GM12878 (cell line): ENCODE measurements at places on chromosomes 3 and 15.

DNA sequence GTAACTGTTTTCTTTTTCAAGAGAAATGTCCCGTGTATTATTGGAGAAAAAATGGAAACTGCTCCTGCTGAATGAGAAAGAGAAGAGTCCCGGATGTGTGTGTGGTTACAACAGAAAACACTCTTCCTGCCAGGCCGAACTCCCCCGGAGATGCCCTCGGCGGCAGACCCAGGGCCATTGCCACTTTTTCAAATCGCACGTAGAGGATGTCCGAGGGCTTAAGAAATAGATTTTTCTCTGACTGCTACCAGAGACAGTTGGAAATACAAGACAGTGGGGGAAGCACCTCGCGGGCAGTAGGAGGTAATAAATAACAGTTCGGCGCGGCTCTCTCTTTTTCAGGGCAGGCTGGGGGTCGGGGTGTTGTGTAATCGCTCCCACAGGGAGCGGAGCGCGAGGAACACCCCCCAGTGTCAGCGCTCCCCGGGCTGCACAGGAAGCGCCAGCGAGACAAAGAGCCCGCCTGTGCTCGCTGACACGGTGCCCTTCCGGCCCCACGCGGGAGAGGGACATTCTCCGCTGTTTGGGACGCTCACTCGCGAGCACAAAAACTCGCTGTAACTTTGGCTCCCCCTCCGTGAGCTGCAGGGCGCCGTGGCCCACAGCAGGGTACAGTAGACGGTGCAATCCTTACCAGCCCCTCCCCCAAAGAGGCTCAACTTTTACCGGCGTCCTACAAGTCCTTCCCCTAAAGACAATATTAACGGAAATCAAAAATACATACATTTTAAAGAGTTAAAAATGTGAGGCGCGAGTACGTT lies 1.1 kb downstream of the VGLL4 start:
- peak; percentile 73 for DNase-seq

DNA sequence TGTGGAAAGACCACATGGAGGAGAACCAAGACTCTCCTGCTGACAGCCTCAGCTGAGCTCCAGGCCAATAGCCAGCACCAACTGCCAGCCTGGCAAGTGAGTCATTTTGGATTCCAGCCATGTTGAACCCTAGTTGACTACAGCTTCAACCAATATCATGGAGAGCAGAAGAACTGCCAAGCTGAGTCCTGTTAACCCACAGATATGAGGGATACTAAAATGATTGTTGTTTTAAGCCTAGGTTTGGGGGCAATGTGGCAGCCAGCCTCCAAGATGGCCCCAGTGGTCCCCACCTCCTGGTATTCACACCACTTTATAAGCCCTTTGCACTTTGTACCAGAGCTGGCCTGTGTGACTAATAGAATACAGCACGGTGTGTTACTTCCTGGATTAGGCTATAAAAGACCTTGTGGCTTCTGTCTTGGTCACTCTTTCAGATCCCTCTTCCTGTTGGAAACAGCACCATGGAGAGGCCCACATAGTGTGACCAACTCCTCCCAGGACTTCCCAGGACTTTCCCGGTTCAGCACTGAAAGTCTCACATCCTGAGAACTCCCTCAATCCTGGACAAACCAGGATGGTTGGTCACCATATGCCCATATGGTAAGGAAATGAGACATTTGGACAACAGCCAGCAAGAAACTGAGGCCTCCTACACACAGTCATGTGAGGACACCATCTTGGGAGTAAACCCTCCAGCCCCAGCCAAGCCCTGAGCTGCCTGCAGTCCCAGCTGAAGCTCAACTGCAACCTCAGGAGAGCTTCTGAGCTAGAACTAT lies 32.4 kb upstream of the CDV3 start:
- DNase-seq = peak; percentile 45

DNA sequence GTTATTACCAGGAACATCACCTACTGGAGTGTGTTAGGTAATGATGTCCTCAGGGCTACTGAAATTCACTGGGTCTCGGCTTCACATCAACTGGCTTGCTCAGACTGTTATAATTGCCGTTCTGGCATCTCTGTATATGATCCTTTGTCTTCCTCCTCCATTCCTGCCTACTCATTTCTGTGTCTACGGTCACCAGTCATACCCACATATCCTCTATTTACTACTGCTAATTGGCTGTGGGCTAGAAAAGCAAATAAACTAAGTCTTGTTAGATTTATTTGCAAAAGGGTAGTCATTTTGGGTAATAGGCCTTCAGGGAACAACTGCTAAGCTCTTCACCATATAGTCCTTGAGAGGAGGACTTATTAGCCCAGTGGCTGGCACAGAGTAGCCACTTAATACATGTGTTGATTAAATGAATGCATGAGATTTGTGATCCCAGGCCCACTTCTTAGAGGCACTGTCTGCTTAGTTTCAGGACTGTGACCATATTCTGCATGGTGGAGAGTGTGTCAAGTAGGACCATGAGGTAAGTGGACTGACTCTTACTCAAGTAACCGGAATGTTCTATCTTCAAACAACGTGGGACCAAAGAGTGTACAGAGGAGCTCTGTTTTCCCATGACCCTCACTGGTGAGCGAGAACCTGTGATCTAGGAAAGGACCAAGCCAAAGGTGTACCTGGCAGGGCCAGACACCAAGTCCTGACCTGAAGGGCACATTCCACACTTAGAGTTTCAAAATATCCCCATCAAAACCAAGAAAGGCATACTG lies 13.2 kb downstream of the ZDHHC3 start:
- no peak for DNase-seq

- no peak for DNase-seq
Observed at GRCh38 chr3:143896486-143896885, 48.2 kb upstream of the SLC9A9 start.

DNA sequence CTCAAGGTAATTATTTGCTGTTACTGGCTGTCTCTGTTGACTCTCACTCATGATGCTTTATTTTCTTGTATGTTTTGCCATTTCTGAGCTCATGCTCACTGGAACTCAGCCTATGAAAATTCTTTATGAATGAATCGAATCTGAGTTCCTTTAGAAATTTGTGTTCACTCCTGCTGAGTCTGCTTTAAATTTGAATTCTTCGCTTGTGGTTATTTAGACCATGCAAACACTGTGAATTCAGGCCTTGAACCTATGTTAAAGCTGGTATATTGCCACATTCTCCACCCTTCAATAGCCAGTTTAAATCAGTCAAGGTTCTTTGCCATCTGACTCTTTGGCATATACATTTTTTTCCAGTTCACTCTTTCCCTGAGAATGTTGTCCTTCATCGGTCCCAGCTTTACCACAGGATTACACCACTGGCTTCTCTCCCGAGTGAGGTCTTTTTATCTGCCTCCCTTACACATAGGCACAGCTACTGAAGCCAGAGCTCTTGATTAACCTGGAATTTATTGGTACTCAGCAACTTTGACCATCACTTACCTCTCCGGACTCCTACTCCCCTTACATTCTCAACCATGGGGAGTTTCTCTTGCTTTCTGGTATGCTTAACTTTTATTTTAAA lies 400.6 kb downstream of the VPS13C start:
- no peak for DNase-seq

DNA sequence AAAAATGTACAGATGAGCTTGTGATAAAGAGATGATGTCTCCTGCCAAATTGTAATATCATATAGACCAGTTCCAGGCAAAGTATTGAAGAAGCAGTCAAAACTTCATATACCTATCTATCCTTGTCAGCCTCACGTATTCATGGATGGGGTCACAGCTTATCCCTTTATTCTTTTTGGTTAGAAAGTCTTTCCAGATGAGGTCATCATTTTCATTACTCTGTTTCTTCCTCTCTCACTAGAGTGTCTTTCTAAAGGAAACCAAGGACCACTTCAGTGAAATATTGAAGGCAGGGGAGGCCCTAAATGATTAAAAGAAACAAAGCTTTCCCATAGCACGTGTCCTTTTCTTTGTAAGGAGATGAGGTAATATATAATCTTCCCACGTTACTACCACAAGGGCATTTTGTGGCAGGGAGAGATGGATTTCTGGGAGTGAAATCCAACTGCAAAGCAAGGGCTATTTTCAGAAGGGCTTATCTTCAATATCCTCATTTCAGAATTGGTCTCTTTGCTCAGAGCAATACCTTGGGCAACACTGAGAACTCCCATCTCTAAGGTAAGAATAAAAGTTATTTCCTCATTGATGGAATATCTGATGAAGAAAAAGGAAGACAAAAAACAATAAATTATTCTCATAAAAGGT lies 260.2 kb downstream of the TIGIT start:
- no peak for DNase-seq

GRCh38 chr3:177495566-177495965 lies 298.3 kb upstream of the TBL1XR1 start:
- DNase-seq = no peak

DNA sequence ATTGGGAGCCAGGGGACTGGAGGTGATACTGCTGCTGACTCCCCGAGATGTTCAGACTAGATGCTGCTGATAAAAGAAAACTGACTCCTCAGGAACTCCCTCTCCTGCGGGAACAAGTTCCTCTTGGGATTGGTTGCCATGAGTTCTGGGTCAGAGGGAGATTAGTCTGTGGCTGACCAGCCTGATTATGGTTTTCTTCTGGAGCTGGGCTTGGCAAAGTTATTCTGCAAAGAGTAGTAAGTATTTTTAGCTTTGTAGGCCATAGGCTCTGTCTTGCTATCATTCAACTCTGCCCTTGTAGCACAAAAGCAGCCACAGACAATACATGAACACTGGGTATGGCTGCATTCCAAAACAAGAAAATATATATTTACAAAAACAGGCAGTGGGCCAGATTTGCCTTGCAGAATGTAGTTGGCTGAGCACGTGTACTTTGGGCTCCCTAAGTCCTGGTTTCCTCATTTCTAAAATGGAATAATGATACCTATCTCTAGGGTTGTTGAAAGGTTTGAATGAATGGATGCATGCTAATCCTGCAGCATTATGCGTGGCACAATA lies 796.8 kb downstream of the AGBL1 start:
- no peak for DNase-seq

DNA sequence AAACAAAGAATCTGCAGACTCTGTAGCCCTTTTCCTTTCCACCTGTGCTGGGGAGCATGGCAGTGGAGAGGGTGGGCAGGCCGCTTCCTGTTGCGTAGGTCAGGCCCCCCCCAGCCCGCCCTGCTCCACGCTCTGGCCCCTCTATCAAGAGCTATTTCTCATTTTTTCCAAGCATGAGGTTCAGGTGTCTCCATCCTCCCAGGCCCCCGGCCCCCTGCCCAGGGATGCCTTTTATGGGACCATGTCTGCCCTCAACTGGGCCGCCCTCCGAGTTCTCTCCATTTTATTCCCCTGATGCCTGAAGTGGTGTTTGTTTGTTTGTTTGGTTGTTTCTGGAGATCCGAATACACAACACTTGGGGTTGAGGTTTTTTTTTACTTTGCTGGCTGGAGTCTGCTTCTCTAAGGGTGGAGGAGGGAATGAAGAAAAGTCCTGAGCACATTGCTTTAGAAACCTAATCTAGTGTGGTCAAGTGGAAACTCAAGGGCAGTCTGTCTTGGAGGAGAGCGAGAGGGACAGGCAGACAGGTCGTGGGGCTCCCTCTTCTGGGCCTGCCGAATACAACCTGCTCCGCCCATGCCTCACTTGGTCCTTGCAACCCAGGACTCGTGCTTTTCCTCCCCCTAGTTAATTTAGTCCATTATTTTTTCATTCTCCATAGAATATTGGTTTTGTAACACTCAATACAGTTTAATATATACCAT lies 176.5 kb upstream of the LYSMD4 start:
- no peak for DNase-seq

GRCh38 chr3:57746156-57747010 lies 9.7 kb upstream of the SLMAP start:
- DNase-seq = no peak

GRCh38 chr3:49757197-49757596 lies 29.1 kb downstream of the IP6K1 start:
- DNase-seq = no peak

- DNase-seq = no peak
Observed at GRCh38 chr3:154275965-154276364, 48.3 kb downstream of the DHX36 start.

DNA sequence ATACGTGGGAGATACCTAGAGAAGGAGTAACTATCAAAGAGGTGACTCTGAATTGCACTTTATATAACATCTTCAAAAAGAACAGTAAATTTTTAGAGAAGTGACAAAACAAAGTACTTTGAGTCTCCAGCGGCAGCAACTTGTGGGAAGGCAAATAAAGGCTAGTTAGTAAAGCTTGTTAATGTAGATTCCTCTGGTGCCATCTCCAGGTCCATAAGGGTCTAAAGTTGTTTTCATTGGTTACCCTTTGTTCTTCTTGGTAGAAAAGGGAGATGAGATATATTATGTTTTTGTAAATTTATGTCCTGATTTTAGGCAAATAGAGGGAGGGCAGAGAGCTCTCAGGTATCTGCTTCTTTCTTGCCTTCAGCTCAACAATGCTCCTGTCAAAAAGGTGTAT lies 161.6 kb downstream of the MYRIP start:
- DNase-seq = no peak

DNA sequence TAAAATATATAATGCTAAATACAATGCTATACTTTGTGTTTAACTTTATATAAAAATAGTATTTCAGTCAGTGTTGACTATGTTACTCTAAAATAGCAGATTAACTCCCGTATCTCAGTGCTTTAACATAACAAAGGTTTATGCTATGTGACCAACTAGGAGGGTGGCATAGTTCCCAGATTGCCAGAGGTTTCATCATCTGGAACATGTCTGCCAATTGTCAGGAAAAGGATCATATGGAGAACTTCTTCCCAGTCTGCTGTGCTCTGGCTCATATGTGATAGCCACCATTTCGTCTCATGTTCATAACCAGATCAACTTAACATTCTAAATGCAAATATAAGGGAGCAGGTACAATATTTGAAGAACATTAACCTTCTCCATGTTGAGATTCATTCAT lies 720.2 kb downstream of the MCTP2 start:
- DNase-seq = no peak

- DNase-seq = no peak
Observed at GRCh38 chr15:96051598-96051997, 278.9 kb upstream of the NR2F2 start.

- DNase-seq = no peak
Observed at GRCh38 chr15:68910816-68911215, 19.5 kb upstream of the SPESP1 start.

- DNase-seq = no peak
Observed at GRCh38 chr3:46690798-46691197, 2.7 kb downstream of the ALS2CL start.

- DNase-seq = no peak
Observed at GRCh38 chr3:52534281-52535183, 875 bp upstream of the NT5DC2 start.
